A549 treated with CORT108297 at 1 μM for 4 hours (cell line): ENCODE measurements at places on chromosomes 4 and X. TPM values are rescaled to one million over a fixed set of nuclear protein-coding genes. Genes with fewer than 3 reads are reported as not detected.

SAGE1 gene
- 0.06 to 0.08 TPM in 2 of 5 replicates, not detected in the others for total RNA-seq

LGI2 gene
- total RNA-seq: 0.11 to 0.34 TPM (median 0.16 TPM) in 5 replicates

SSX4B gene
- total RNA-seq: not detected in 5 replicates

IL13RA1 gene
- total RNA-seq: 44.5 to 58.2 TPM (median 49.6 TPM) in 5 replicates

AKAP14 gene
- total RNA-seq: not detected in 5 replicates

KLHL15 gene
- 3.6 to 4.4 TPM (median 4.2 TPM) in 5 replicates for total RNA-seq

FGFBP1 gene
- total RNA-seq: 3.8 to 4.9 TPM (median 4.2 TPM) in 5 replicates

ENOPH1 gene
- total RNA-seq: 28.4 to 33.2 TPM (median 31.9 TPM) in 5 replicates

TRPC3 gene
- total RNA-seq: 0.05 to 0.07 TPM (median 0.07 TPM) in 3 of 5 replicates, not detected in the others

PKD2 gene
- 15.5 to 26.6 TPM (median 20.8 TPM) in 5 replicates for total RNA-seq

FMR1NB gene
- total RNA-seq: not detected in 5 replicates

MND1 gene
- 11.9 to 18.1 TPM (median 13.1 TPM) in 5 replicates for total RNA-seq

ERCC6L gene
- 11.1 to 15.1 TPM (median 12.4 TPM) in 5 replicates for total RNA-seq

PITX2 gene
- total RNA-seq: 0.97 to 1.2 TPM (median 1.1 TPM) in 5 replicates

TBC1D9 gene
- 6.5 to 8.3 TPM (median 7.5 TPM) in 5 replicates for total RNA-seq

NWD2 gene
- total RNA-seq: not detected in 5 replicates
